Cerebellar cortex (tissue), 1 donor: ENCODE measurements at places on chromosomes 12 and 14.

DNA sequence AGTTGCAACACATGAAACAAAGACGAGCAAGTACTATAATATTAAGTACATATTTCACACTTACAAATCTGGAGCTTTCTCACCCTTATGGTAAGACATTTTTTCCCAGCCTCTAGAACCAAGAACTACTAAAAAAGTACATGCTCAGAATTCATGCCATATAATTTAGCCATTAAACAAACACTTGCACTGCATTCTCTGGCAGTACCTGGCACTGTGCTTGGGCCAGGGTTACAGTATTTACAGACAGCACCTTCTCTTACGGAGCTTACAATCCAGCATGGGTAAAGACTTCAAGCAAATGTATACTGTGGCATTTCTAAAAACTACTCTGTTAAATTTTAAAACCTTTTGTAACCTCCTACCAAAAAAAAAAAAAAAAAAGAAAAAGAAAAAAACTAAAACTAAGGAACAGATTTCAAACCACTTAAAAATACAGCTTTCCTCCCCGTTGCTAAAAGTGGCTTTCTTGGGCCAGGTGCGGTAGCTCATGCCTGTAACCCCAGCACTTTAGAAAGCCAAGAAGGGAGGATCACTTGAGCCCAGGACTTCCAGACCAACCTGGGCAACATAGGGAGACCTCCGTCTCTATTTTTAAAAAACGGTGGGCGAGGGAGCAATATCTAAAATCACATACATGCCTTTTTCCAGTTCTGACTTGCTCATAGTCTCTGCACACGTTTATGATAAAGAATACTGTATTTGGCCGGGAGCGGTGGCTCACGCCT lies 956 bp downstream of the GNPTAB start:
- peak; percentile 60 for DNase-seq

GRCh38 chr12:58959639-58960300 lies 39.5 kb upstream of the LRIG3 start:
- no peak for DNase-seq

- no peak for DNase-seq
Measured at GRCh38 chr12:111156304-111156703, 212.6 kb downstream of the PHETA1 start.

- DNase-seq, result no peak
Measured at GRCh38 chr12:101111441-101111840, 98.6 kb downstream of the SLC5A8 start.

DNA sequence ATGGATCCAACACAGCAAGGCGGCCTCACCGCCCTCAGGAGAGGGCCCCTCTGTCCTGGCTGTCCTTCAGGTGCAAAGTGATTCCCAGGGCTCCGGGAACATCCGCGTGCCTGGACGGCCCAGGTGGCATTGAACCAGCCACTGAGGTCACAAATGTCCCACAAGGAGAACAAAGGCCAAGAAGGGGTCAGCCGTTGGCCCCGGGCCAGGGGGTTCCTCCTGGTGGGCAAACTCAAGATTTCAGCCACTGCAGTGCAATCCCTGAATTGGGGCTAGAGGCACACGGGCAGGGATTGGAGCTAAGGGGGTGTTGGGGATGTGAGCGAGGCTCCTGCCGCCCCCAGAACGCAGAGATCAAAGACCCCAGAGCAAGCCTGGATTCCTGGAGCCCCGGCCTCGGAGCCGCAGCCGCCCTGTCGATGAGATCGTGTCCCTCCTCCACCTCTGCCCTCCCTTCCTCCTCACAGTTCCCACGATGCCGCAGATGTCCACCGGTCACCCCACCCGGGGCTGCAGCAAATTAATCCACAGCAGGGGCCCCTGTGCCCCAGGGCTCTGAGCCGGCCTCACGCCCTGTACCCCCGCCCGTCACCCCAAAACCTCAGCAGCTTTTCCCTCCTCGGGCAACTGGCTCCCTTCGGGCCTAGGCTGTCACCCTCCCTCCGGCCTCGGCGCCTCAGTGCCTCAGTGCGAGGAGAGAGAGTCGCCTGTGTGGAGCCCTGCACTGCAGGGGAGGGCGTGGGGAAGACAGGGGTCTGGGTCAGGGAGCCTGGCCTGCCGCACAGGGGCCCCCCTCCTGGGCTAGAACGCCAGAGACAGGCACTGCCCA lies 56.7 kb upstream of the GALNT9 start:
- DNase-seq, result no peak
